ENCODE measurements at places on chromosomes 5 and 9.

- DNase-seq, result no peak
Measured at GRCh38 chr5:127988146-127988760, 95.3 kb upstream of the SLC12A2 start.

- DNase-seq, result no peak
Measured at GRCh38 chr9:136229096-136230065, 16.2 kb downstream of the QSOX2 start.

- no peak for DNase-seq
Measured at GRCh38 chr5:98844865-98845264, 71.4 kb downstream of the RGMB start.

- DNase-seq, result no peak
Measured at GRCh38 chr5:123289210-123289609, 134.0 kb downstream of the CEP120 start.

DNA sequence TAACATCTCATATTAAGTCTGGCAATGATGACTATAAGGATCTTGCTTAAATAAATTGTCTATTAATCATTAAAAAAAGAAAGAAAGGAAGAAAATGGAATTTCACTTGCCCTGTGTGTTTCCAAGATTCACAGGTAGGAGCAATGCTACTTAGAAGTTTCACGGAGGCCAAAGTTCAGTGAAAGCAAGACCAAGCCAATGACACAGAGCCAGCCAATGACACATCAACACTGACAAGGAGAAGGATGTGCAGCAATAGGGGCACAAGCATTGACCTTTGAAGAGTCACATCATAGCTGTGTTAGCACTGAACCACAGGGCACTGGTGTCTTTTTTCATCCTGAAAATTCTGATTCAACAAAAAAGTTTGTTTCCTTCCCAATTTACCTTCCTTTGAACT is 364.3 kb downstream of the PDE4D start:
- no peak for DNase-seq

DNA sequence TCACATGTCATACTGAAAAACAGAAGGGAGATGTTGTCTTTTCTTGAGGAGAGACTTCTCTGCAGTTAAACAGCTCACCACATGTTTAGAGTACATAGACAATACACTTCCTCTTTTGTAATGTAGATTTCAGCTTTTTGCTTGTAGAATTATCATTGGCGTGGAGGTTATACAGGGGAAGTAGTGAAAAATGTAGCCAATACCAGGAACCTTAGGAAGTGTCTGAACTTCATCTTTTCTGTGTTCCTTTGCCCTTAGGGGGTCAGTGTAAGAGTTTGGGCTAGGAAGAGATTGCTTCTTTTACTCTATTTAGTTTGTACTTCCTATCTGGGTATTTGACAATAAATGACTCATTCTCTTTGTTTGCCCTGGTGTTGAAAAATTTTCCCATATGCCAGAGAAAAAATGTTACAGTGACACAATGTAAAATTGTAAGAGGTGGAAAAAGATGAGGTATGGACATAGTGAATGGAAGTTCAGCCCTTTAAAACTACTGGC is 21.0 kb upstream of the CDKN2B start:
- DNase-seq, result no peak

DNA sequence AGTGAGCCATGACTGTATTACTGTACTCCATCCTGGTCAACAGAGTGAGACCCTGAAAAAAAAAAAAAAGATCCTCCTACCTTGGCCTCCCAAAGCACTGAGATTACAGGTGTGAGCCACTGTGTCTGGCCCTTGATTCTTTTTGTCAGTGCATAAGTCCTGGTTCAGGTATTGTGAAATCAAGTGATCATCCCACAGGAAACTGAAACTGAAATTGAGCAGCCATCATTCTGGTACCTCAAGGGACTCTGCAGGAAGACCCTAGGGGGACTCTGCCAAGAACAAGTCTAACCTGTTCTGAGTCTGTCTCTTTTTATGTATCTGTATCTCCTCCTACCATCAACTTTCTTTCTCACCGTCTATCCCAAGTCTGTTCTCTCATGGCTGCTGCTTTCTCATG is 1.9 kb upstream of the DCAF10 start:
- DNase-seq, result no peak

GRCh38 chr9:34206561-34206960 is 27.7 kb downstream of the UBAP1 start:
- DNase-seq, result no peak

All from right forelimb (tissue), 1 donor.